ENCODE measurements at places on chromosomes 7 and 10.

DNA sequence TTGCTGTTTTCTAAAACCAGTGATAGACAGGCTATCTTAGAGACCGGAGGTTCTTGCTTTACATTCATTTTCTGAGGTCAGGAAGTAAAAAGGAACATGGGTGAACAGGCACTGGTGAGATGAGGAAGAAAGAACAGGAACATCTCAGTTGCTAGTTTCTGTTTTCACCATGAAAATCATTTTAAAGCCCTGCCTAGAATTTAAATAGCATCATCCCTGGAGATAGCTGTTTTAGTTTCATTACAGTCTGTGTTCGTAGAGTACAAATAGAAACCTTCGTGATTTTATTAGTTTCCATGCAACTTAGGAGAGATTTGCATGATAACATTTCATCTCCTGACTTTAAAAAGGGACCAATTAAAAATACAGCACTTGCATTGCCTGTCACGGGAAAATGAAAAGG is 14.7 kb downstream of the KCNMA1 start:
- DNase-seq = no peak

GRCh38 chr7:40977533-40977932 is 725.4 kb downstream of the INHBA start:
- DNase-seq = no peak

- no peak for DNase-seq
Observed at GRCh38 chr7:80679921-80680907, 41.8 kb downstream of the CD36 start.

DNA sequence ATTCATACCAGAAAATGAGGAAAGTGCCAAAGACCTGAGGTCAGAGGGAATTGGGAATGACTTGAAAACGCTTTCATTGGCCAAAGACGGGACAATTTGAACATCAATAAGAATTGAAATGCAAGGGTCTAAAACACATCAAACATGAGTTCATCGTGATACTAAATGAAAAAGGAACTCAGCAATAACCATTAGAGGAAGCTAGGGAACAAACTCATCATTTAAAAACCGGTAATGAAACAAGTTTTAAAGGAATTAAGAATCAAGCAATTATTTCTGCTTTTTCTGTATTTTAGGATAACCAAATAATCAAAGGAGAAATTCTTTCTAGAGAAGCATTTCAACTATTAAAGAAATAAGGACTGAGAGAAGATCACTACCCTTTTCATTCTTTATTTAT is 303.1 kb downstream of the ARHGAP12 start:
- no peak for DNase-seq

DNA sequence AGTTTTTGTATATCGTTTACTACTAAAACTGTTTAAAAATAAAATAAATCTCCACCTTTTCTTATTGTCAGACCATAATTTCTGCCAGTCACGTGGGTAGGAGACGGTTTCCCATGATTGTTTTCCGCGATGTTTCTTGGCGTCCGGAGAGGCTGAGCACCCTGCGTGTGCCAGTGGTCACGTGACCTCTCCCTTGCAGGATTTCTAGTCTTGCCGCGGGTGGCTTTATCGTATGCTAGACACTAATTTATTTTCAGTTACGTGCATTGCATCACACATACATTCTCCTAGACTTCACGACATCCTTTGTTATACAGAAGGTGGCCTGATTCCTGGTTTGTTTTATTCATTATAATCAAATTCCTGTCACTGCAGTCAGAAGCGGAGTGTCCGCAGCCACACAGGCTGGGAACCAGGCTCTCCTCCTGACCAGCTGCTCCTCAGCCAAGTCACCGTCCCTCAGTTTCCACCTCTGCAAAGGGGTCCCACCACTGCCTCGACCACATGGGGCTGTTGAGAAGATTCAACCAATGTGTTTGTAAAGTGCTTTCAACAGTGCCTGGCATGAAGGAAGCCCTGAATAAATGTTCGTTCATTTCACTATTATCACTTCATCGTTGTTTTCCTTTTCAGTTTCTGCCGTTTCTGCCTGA is 203.2 kb upstream of the PPP2R2D start:
- DNase-seq = no peak

- no peak for DNase-seq
Observed at GRCh38 chr10:100128951-100129350, 47.3 kb upstream of the CPN1 start.

DNA sequence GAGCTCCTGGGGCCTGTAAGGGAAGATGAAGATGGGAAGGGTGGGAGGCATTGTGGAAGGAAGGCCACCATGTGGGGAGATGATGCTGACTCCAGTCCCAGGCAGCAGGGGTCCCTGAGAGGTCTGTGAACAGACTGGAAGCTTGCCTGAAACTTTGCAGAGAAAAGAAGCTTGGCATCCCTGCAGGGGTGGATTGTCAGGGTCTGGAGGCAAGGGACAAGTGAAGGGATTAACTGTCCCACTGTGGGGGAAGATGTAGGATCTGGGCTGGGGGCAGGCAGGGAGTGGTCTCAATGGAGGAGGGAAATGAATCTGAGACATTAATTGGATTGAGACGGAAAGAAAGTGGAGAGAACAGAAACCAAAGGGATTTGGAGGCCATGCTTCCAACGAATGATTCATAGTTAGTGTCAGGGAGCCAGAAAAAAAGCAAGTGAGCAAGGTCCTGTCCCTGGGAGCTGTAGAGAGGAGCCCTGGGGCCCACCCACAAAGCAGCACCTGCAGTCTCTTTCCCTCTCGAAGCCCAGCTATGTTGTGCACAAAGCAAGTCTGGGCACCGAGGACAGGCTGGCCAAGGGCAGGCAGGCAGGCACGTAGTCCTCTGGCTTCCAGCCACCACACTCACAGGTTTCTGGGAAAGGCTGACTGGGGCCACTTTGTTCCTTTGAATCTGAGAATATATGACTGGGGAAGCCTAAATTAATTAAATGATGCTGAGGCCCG is 4.7 kb upstream of the SLC18A3 start:
- DNase-seq = no peak

DNA sequence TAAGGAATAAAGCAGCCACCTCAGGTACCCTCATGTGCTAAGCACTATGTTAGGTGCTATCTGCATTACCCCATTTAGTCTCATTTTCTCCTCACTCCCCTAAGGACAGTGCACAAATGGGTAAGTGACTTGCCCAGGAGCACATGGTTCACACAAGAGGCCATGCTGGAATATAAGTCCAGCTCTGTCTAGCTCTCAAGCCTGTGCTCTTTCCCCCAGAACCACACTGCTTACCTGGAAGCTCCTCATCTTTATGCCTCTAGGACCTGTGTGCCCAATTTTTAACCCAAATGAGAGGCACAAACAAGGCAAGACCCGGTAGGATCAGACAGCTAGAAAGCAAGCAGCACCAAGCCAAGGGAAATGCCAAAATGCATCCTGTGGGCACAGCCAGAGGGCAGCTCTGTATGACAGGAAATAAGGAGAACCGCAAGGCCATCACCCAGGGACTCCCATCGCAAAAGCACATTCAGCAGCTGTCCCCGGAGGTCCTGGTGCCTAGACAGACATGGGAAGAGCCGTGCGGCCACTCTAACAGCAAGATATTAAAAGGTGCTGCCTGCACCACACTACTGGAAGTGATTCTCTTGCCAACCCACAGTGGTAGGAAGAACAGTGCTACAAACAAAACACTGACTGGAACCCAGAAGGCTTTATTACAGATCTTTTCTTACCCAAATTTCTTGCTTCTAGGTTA is 88.1 kb downstream of the GSAP start:
- peak; percentile 27 for DNase-seq

GRCh38 chr7:49770838-49771237 is 2.6 kb upstream of the VWC2 start:
- no peak for DNase-seq

DNA sequence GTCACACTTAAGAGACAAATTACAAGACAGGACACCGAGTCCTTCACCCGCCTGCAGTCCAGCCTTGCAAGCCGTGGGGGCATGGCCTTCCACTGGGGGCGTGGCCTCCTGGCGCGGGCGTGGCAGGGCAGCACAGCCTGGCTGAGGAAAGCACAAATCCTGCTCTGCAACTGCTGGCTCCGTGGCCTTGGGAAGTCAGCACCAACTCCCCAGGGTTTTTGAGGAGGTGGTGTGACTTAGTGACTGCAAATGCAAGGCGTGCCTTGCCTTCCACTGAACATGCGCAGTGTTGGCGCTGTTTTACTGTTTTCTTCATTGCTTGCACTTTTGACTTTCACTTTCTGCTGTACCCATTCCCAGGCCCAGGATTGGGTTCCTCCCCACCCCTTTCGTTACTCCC is 12.9 kb upstream of the BMS1 start:
- no peak for DNase-seq

DNA sequence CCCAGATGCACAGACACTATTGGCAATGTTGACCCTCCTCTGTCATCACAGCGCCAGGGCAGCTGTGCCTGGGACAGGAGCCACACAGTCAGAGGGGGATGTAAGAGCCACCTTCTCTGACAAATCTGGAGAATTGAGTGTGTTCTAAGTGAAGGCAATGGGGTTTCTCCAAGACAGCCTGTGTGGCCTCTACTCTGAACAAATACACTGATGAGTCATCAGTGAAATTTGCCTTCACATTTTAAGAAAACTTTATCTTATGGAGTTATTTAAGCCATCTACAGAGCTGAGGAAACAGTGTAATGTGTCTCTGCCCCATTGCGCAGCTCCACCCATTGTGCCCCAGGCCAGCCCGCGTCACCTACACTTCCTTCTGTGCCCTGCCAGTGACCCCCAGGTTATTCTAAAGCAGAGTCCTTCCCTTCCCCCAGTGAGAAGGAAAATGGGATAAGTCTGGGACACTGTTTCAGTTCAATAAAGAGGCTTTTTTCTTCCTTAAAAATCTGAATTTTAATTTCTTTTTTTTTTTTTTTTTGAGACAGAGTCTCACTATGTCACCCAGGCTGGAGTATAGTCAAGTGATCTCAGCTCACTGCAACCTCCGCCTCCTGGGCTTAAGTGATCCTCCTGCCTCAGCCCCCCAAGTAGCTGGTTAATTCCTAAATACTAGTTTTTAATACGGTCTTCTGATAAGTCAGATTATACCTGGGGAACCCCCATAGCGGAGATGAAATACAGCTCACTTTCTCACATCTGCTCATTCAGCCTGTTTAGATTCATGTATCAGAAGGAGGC is 21.8 kb downstream of the AKR1E2 start:
- no peak for DNase-seq

DNA sequence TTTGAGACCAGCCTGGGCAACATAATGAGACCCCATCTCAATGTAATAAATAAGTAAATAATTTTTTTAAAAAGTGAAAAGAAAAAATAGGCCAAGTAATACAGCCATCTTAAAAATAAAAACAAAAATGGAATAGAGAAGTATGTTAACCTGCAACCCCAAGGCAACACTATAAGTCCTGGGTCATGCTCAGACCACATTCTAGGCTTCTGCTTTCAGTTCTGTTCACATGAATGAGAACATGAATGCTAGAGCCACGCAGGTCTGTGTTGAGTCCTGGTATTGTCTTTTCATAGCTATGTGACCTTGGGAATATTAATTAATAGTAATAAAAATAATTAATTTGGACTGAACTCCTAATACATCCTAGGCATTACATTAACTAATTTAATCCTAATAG is 284.0 kb downstream of the AUTS2 start:
- no peak for DNase-seq

DNA sequence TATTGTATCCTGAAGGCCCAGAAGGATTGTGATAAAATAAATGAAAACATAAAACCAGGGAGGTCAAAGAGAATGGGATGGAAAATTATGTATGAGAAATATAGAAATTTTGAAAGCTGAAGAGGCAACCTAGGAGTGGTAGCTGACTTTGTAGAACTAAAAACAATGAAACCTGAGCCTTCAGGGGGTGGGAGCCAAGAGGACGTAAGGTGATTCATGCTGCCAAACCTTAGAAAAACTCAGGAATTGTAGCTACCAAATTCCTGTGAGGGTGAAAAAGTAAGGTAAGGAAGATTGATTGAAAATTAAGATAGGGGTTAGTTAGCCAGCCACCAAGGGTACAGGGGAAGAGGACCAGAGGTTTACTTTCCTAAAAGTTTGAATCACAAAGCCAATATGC is 213.2 kb downstream of the KCND2 start:
- no peak for DNase-seq

DNA sequence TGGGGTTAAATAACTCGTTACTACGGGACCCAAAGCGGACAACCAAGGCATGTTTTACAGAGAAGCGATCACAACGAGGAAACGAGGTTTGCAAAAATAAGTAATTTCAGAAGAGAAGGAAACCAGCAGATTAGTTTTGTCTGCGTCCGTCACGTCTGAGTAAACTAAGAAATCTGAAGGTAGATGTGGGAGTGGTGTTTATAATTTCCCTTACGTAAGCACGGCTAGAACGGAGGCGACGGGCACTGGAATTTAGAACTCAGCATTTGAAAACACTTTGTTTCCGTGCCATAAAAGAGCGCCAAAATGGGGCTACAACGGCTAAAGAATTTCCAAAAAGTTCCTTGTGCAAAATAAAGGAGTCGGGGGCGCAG is 718 bp upstream of the UMAD1 start:
- peak; percentile 32 for DNase-seq

DNA sequence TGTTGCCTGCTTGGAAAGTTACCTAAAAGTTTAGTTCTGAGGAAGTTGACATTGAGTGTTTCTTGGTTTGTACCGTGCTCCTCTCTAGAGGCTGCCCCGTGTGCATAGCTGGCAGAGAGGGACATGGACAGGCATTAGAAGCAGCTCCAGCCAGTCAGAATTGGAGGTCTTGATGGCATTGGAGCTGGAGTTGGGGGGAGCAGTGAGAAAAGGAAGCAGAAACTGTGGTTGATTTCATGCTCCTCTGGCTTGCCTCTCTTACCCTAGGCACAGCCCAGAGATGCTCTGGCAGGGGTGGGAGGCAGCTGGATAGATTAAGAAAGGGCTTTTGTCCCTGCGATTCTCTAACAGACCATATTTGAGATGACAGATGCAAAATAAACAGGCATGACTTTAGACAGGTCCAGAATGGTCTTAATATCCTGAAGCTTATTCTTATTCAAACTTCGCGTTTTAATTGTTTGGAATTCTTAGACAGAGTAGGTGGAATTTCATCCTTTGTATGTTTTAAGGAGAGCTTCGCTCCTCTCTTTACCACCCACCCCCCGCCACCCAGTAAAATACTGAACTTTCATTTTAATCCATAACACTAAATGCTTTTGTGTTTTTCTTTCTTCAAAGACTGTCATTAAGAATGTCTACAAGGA is 73.5 kb upstream of the GLCCI1 start:
- no peak for DNase-seq

GRCh38 chr7:116541951-116542350 is 17.1 kb downstream of the CAV1 start:
- DNase-seq = no peak
